Right atrium auricular region (tissue), 2 donors: ENCODE measurements at places on chromosomes 7 and 10. TPM values are rescaled to one million over a fixed set of nuclear protein-coding genes. Genes with fewer than 3 reads are reported as not detected.

GRCh38 chr10:62772186-62772974 lies 32.1 kb upstream of the ADO start:
- H3K4me3 ChIP-seq = no peak overlapping the region
- H3K27ac ChIP-seq = no peak overlapping the region
- no peak for DNase-seq
- no peaks in the 10 kb centered on the region for H3K36me3 ChIP-seq
- no peaks in the 10 kb centered on the region for H3K27me3 ChIP-seq

Gene SPAM1
- total RNA-seq = not detected

DNA sequence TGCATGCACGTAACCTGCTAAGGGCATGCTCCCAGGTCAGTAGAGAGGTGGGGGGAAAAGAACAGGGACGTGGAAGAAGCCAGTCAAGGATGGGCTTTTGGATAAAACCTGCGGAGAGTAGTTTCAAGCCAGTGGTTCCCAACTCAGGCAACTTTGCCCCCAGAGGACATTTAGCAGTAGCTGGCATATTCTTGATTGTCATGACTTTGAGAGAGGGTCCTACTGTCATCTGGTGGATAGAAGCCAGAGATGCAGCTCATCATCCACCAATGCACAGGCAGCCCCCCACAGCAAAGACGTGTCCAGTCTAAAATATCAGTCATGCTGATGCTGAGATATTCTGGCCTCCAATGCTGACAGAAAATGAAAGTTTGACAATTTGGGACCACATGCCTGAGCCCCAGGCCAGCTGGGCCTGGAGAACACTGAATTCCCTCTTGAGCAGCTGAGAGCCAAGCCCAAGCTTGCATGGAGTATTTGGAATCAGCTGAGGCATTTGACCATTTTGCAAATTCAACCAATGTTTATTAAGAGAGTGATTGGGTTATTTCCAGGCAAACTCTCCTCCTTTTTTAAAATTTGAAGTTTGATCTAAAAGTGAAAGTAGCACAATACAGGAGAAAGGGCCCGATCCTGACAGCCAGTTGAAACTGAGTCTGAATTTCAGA lies 110.0 kb upstream of the C7orf33 start:
- no peaks in the 10 kb centered on the region for H3K4me1 ChIP-seq
- H3K27ac ChIP-seq = no peak overlapping the region
- no peak overlapping the region for H3K4me3 ChIP-seq

DNA sequence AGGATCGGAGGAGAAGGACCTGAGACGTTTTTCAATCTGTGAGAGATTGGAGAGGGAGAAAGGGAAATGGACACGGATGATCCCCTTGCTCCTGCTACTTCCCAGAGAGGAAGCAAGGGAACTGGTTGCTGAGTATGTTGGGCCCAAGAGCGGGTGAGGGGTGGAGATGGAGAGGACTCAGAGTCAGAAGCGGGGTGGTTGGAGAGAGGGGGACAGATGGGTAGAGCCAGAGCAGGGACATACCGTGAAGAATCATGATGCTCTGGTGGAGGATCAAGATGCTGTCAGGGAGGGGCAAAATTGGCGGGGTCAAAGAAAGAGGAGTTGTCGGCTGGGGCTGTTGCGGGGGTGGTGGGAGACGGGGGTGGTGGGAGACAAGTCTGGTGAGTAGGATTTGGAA lies 2.4 kb upstream of the CHST3 start:
- DNase-seq = no peak
- H3K27me3 ChIP-seq = no peaks in the 10 kb centered on the region
- peaks cover 34% of the 10 kb centered on the region for H3K4me1 ChIP-seq
- H3K4me3 ChIP-seq = no peak overlapping the region
- H3K36me3 ChIP-seq = no peaks in the 10 kb centered on the region
- H3K27ac ChIP-seq = no peak overlapping the region

DNA sequence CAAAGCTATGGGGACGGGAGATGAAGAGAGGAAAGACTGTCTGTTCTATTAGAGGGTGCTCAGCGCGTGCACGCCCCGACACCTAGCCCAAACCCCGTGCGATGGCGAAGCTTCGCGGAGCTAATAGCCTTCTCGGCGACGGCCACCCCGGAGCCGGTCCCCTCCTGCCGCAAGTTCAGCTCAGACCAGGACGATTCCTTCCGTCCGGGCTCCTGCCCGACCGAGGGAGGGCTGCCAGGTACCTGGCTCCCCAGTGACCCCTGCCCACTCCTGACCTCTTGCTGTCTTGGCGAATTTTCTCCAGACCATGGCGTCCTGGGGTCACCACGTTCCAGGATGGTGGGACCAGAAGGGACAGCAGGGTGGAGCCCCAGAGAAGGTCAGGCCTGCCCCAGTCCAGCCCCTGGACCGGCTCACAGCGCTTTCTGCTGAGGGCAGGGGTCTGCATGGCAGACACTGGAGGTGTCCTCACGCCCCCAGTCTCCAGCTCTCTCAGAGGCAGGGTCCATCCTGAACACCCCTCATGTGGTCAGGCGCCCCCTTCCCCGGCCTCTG lies 36.7 kb downstream of the UNCX start:
- no peaks in the 10 kb centered on the region for H3K27me3 ChIP-seq
- DNase-seq = no peak
- H3K36me3 ChIP-seq = no peaks in the 10 kb centered on the region
- no peaks in the 10 kb centered on the region for H3K4me1 ChIP-seq
- H3K27ac ChIP-seq = no peak overlapping the region
- no peak overlapping the region for H3K4me3 ChIP-seq
